ENCODE measurements at places on chromosomes 16 and 17.

GRCh38 chr17:17751489-17752088 lies 70.3 kb downstream of the RAI1 start:
- peak; percentile 12 for DNase-seq

- no peak for DNase-seq
Observed at GRCh38 chr16:67470359-67470758, 10.6 kb downstream of the ATP6V0D1 start.

DNA sequence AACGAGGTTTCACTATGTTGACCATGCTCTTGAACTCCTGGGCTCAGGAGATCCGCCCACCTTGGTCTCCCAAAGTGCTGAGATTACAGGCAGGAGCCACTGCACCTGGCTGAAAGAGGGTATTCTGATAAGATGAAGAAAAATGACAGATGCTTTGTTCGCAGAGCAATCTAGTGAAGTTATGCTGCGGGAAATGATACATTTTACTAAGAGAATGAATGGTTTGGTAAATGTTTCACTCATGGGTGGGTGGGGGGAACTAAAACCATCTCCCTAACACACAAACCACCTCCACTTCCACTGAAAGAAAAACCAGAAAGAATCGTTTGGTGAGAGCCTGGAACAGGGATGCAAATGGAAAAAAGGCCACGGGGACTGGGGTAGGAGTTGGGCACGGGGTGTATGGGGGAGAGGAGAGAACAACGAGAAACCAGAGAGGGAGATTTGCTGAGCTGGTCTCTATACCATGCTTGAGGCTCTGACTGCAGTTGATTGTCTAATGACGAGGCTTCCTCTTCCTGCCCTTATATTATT lies 19.0 kb upstream of the XYLT2 start:
- DNase-seq, result no peak

DNA sequence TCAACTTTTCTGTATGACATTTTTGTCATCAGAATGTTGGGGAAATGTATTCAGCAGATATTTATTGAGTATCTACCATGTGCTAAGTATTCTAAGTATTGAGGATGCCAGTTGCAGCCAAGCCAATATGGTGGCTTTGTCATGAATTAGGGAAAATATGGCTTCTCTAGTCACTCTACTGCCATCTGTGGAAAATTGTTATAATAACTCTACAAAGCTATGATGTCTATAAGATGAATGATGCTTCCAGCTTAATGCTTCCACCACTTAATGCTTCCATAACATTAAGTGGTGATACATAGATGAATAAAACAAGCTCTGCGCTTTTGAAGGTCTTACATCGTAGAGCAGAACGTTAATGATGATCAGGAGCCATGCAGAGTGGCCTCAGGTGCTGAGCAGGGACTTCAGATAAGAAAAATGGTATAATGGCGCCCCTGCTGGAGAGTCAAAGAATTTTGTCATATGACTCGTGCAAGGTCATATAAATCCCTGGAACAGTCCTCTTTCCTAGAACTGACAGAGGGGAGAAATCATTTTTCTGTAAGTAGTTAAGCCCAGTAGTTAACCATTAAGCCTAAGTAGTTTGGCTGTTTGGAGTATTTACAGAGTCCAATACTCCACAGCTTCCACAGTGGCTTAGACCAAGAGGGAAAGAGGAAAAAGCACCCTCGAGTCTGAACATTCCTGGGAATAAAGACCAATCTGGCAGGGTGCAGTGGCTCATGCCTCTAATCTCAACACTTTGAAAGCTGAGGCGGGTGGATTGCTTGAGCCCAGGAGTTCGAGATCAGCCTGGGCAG lies 2.7 kb upstream of the TMIGD1 start:
- DNase-seq, result peak; percentile 44

DNA sequence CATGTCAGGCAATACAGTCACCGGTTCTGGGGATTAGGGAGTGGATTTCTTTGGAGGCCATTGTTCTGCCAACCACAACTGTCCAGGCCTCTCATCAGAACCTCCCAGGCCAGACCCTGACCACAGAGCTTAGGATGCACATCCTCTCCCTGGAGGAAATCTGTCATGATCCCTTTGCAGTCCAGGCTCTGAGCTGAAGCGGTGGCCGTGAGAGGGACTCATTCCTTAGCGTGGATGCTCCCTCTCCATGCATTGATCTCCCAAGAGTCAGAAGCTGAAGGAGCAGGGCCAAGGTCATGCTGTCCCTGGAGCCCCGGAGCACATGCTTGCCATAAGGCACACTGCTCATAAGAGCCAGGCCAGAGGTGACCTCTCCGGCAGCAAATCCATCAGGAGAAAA lies 181.4 kb downstream of the COPRS start:
- DNase-seq, result no peak

GRCh38 chr16:50804290-50804907 lies 62.5 kb downstream of the CYLD start:
- no peak for DNase-seq

GRCh38 chr17:12310811-12311210 lies 290.1 kb downstream of the MAP2K4 start:
- no peak for DNase-seq

Measured in activated T-helper 2 cell treated with anti-CD3 and anti-CD28 coated beads, Interferon-gamma antibody, Interleukin-2, Interleukin-4, amounts not matched to agents 10 μg/mL and 5 μg/mL and 100 μg/mL, durations not matched to agents 14 hours and 24 hours and 36 hours (primary cell).